Mucosa of gallbladder (tissue), 1 donor: ENCODE measurements at places on chromosomes 2 and 18. TPM values are rescaled to one million over a fixed set of nuclear protein-coding genes. Genes with fewer than 3 reads are reported as not detected.

Gene DSG2
- total RNA-seq, result 103 TPM

Gene SCG2
- total RNA-seq, result 1.1 TPM

Gene DLX1
- total RNA-seq, result 0.46 TPM

Gene PTGR3
- total RNA-seq, result 41.1 TPM

Gene CNDP1
- total RNA-seq, result 4.0 TPM

Gene C18orf54
- total RNA-seq, result 1.3 TPM

Gene SNX17
- 105 TPM for total RNA-seq

Gene HOXD11
- not detected for total RNA-seq

Gene ZBTB7C
- total RNA-seq, result 24.1 TPM

Gene CCDC138
- 4.9 TPM for total RNA-seq

Gene CCBE1
- 0.75 TPM for total RNA-seq

Gene SOX11
- total RNA-seq, result 0.03 TPM

Gene PAPOLG
- 10.8 TPM for total RNA-seq

Gene DSG3
- 0.06 TPM for total RNA-seq

Gene PCARE
- not detected for total RNA-seq

Gene REG3A
- 2.9 TPM for total RNA-seq

Gene CD302
- 34.6 TPM for total RNA-seq

Gene ZAP70
- total RNA-seq, result 12.6 TPM

Gene LYPD6B
- total RNA-seq, result 98.5 TPM

Gene EPB41L3
- 34.0 TPM for total RNA-seq

Gene SSB
- total RNA-seq, result 67.9 TPM

Gene ANKRD30B
- total RNA-seq, result not detected

Gene ALPP
- not detected for total RNA-seq

Gene WNT10A
- total RNA-seq, result 0.12 TPM

Gene ABCB11
- 0.23 TPM for total RNA-seq

Gene CRYGD
- not detected for total RNA-seq

Gene CD28
- total RNA-seq, result 1.6 TPM

Gene LGALSL
- 19.9 TPM for total RNA-seq

Gene UNC50
- 44.8 TPM for total RNA-seq

Gene MATN3
- total RNA-seq, result 0.89 TPM

Gene TRIM43
- not detected for total RNA-seq

Gene CDKL4
- total RNA-seq, result 1.1 TPM

Gene NDC80
- total RNA-seq, result 1.4 TPM

Gene C2orf74
- 17.2 TPM for total RNA-seq

Gene RFTN2
- total RNA-seq, result 5.5 TPM

Gene DSG1
- 0.89 TPM for total RNA-seq

Gene RAB6C
- 0.23 TPM for total RNA-seq

Gene HMSD
- not detected for total RNA-seq

Gene SERPINB3
- total RNA-seq, result not detected

Gene RGPD4
- not detected for total RNA-seq

Gene CREG2
- total RNA-seq, result 0.26 TPM

Gene CAPN13
- 44.4 TPM for total RNA-seq
